ENCODE measurements at places on chromosomes 7 and 10.

DNA sequence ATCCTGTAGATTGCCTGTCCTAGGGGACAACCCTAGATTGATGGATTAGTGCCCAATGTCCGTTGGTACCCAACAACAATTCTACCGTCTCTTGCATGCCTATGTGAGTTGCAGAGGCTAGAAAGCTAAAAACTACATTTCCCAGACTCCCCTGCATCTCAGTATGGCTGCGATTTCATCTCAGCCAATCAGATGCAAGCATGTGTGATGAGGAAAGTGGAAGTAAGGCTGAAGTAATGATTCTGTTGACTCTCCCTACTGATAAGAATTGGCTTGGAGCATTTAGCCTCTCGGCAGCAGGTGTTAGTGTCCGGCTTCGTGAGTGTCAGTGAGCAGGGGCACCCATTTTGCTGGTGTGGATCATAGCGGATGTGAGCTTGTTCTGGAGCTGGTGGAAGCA, 171.9 kb downstream of the FGFR2 start:
- DNase-seq: no peak

- no peak for DNase-seq
Observed at GRCh38 chr10:35004651-35005050, 85.5 kb downstream of the CUL2 start.

- DNase-seq: no peak
Observed at GRCh38 chr7:6654842-6655610, 17.9 kb downstream of the ZNF316 start.

DNA sequence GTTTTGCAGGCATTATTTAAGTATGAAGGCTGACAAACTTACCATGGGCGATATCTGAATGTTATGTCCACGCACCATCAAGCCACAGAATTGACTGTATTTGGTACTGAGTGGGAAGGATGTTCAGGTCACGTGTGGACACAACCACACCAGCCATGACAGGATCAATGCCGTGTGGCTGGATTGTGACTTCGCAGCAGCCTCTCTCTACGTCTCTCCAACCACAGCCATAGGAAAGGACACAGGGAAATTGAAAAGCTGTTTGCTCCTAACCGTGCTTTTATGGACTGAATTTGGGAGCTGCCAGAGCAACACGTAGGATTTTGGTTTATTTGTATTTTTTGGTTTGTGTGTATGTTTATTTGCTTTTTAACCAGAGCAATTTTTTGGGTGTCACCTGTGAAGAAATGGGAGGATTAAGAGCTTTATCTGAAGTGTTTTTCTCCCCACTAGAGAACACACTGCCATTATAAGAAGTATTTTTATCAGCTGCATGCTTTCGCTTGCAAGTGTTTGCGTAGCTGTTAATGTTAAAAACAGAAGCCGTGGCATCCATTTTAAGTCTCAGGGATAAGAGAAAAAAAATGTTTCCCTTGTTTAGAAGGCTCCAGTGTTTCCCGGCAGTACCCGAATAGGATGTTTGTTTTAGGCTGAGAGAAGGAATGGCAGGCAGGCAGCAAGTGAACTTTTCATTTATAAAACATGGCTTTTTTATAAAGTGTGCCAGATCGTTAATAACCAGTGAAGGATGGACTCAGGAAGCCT, 401.1 kb upstream of the NFE2L3 start:
- no peak for DNase-seq

DNA sequence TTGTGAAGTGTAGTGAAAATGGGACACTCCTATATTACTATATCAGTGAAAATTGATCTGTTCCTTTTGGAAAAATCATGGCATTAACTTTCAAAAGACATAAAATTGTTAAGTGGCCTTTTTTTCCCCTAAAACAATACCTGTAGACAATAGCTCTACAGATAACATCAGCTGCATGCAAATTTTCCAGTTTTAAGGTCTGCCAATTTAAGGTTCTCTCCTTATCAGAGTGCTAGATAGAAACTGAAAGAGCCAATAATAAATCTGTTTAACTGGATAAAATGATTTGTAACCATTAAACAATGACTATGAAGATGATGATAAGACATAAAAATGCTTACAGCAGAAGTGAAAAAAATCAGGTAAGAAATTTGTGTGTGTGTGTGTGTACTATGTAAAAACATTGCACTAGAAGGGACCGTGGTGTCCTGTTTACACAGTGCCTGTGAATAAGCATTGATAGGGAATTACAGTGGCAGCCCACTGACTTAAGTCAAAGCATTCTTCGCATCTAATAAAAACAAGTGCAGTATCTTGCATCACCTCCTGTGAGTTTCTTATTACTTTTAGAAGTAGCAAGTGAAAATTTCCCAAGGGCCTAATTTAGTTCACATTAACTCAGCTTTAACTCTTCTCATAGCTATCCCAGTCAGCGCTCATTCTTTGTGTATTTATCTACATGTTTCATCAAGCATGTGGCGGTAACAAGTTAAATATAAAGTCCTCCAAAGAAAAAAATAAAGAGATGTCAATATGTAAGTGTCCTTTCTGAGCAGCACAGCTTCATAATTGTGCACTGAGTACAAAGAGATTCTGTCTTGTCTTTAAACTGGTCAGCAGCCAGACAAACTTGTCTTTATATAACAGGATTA, 261.9 kb downstream of the ARL4A start:
- DNase-seq: peak; percentile 14

DNA sequence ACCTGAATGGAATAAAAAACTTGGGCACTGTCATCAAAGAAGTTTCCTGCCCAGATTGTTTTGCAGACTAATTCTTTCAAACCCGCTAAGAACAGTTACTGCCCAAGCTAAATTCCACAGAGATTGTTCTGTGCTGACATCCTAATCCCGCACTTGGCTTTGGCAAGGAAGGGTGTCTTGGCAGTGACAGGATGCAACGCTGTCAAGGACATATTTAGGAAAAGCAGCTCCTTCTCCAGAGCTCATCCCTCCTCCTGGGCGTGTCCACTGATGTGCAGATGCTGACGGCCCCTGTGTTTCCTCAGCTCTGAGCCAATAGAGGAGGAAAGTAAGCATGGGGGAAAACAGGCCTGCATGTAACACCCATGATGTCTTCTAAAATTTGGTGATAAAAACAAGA, 74.2 kb downstream of the EEPD1 start:
- DNase-seq: no peak

DNA sequence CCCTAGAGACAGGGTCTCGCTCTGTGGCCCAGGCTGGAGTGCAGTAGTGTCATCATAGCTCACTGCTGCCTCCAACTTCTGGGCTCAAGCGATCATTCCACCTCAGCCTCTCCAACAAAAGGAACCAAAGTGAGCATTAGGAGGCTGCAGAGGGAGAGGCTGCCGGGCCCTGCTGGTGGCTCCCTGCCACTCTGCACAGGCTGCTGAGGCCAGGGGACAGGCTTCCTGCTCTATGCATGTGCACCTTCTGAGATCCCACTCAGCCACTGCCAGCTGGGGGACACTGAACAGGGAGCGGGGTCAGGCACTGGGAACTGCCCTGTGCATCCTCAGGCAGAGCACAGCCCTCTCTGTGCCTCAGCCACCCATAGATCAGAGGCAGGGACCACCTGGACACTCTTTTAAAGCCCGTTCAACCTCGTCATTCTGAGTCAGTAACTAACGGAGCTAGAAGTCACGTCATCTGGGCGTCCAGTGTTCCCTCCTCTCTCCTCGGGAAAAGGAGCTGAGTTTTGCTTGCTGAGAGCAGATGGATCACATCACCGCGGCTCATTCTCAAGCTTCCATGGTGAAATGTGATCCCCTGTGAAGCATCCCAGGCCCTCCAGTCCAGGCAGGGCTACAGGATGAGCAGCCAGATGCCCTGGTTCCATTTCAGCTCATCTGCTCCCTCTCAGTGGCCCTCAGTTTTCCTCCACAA, 109.6 kb downstream of the MYL10 start:
- DNase-seq: no peak

GRCh38 chr7:127221731-127222130, 31.0 kb downstream of the GRM8 start:
- DNase-seq: no peak

DNA sequence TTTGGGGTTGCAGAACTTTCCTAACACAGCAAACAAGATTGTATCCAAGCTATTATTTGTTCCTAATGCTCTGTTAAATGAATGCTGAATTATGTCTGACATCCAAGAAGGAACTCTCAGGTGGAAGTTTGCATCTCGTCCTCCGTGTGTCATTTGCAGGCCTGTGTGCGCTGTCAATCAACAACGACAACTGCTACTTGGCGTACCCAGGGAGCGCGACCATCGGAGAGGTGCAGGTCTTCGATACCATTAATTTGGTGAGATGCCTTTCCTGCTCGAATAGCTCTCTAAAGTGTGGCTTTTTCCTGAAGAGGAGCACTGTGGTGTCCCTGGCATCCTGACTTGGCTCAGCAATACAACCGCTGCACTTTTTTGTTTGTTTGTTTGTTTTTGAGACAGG, 26.9 kb downstream of the WIPI2 start:
- DNase-seq: no peak

- no peak for DNase-seq
Observed at GRCh38 chr7:141731476-141732149, 6.5 kb upstream of the SSBP1 start.

DNA sequence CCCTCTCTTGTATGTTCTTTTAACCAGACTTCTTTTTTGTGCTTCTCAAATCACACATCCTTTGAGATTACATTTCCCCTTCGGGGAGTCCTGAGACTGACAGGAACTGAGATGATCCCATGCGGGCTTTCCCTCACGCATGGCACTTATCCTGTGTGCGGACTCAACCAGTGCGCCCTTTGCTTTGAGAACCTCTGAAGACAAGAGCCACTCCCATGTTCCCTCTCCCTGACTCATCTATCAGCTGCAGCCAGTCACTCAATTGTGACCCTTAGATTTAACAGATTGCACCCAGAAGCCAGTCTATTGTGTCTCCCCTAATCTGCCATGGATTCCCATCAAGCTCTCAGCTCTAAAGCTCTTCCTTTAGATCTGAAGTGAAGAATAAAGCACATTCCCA, 353.9 kb upstream of the MEOX2 start:
- DNase-seq: no peak

GRCh38 chr10:114420811-114421485, 16.6 kb upstream of the AFAP1L2 start:
- DNase-seq: no peak

- no peak for DNase-seq
Observed at GRCh38 chr10:91006752-91007346, 86.0 kb upstream of the ANKRD1 start.

DNA sequence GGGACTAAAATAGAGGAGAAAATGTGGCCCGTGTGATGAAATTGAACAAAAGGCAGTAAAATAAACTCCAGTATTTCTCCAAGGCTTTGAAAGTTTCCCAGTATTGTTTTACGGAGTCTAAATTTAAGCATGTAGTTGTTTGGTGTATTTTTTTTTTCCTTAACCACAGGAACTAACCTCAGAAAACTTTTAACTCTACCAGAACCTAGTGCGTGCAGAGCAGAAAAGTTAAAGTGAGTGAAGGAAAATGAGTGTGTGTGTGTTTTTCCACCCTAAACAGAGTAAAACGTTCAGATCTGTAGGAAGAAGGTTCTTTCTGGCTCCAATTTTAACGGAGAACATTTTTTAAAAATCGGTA, 812 bp downstream of the PROSER2 start:
- DNase-seq: no peak

DNA sequence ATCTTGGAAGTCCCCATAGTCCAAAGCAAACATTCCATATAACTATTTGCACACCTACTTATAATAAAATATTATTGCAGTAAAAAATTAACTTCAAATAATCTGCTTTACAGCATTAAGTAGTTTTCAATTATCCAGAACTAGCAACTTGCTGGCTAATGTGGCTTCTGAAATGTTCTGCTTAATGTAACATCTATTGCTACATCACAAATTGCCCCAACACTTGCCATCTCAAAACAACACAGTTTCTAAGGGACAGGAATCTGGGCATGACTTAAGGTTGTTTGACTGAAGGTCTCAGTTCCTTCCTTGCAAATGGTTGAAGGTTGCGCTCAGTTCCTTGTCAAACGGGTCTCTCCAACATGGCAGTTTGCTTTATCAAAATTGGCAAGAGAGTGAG, 378.5 kb upstream of the SEMA3C start:
- no peak for DNase-seq

DNA sequence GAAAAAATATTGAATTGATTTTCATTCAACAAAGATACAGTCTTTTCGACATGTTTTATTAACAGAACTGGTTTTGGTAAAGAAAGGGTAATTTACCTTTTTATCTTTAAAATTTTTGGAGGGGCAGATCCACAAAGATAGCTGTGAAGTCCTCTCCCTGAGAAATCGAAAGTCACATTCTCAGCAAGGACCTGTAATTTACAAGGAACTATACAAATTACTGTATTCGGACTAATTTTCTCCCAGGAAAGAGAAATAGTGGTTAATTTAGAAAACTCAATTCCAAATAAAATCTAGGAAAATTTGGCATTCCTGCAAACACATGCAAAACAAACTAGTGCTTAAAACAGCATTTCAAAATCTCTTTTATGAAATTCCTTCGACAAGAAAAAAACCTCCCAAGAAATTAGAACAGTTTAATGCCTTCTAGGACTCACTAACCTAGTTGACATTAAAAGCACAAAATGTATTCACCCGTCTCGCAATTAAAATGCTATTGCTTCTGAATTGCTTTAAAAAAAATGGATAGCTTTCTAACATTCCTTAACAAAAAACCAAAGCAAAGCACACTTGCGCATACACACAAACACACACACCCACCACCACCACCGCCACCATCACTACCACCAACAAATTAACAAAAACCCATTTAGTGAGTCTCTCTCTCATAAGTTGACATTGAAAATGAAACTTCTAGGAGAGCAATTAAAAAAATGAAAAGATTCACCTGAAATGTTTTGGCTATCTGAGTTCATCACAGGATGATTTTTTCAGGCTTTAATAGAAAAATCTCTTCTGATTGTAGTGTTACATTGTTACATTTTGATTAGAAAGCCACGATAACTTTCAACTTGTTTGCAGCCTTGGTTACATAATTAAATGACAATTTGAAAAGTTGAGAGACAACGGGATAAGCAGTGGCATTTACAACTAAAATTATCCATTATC, 4.0 kb upstream of the NKX2-3 start:
- no peak for DNase-seq

DNA sequence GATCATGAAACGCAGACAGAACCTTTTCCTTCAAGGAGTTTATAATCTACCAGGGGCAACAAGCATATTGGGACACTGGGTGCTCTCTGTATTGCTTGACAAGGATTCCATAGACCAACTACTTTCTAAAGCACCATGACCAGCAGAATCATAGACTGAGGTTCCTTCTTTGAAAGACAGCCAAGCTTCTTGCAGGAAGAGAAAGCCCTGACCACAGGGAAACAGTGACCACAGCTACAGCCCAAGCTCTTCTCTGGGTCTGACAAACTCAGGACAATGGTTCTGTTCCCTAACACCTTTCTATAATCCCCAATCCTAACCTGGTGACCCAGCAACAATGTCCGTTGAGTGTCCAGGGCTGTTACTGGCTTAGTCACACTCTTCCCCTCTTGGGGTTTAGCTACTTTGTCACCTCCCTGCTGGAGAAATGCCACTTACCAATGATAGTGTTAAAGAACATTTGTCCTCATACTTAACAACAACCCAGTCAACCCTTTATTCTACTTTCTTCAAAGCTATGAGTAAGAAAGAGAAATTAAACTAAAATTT, 155.7 kb downstream of the JAZF1 start:
- DNase-seq: no peak

GRCh38 chr10:43250615-43251418, 16.0 kb downstream of the RASGEF1A start:
- DNase-seq: no peak
